ENCODE measurements at places on chromosomes 13 and 19.

- no peak for DNase-seq
These were observed 922 bp downstream of the EBPL start for GRCh38 chr13:49690133-49690994.

DNA sequence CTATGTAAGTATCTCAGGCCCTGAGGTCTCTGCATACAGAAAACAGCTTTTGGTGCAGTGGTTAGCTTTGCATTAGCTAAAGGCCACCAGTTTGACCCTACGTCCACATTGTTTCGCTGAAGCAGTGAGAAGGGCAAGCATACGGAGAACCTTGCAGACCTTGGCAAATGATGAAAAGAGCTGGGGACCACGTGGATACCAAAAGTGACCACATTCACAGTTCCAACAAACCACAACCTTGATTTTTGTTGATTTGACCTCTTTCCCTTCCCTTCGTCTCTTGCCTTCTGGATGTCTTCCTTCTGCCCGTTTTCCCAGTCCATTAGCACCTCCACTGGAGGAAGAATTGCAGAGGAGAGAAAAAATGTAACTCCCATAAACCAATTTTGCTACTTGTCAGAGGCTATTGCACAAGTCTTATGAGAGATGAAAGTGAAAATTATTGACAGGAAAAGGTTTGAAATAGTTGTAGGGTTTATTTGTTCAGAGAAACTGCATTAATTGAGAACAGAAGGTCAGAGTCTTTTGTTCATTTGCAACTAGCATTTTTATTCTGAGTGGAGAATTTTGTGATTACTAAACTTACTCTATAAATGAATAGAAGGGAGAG lies 293.9 kb upstream of the HTR2A start:
- DNase-seq, result no peak

DNA sequence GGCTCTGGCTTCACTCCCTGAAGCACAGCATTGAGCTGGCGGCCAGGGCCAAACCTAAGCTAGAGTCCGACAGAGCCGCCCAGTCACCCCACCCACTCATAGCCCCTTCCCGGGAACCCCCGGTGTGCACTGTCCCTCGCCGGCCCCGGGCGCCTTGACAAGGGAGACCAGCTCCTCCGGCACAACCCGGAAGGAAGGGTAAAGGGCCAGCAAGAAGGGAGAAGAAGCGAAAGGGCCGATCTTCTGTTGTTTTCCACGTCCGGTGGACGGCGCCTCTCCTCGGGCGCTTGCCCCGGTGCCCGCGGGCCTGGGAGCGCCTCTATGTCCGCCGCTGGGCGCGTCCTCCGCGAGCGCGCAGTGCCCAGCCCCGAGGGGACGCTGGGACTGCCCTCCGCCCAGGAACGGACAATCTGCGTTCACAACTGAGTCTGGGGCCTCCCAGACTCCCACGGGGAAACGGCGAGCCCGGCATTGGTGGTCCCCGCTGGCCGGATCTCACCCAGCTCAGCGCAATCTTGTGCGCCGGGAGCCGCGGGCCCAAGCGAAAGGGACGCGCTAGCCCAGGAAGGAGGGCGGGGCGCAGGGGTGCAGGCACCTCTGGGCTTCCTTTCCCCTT lies 172.5 kb upstream of the MIR17HG start:
- DNase-seq, result no peak

DNA sequence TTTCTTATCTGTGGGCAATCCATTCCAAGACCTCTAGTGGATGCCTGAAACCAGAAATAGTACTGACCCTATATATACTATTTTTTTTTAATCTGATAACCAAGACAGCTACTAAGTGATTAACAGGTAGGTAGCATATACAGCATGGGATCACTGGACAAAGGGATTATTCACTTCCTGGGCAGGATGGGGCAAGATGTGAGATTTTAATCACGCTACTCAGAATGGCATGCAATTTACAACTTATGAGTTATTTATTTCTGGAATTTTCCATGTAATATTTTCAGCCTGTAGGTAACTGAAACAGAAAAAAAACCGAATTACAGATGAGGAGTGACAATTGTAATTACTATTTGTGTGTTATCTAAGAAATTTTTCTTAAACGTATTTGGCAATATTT lies 41.2 kb downstream of the ZIC2 start:
- DNase-seq, result no peak

GRCh38 chr13:23735329-23735728 lies 153.9 kb downstream of the MIPEP start:
- no peak for DNase-seq

GRCh38 chr13:30916991-30917390 lies 10.9 kb downstream of the MEDAG start:
- DNase-seq, result no peak

DNA sequence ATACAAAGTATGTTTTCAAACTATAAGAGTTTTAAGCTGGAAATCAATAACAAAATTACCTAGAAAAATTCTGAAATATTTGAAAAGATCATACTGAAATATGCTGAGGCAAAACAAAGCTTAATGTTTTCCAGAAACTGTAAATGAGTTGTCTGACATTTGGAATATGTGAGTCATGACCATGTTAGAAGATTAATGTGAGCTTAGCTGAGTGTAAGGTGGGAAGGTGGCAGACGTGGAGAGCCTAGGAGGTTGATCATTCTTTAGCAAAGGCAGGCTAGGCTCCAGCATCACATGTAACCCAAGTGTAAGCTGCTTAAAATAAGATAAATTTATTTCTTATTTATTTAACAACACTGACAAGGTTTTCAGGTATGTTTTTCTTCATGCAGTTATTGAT lies 2086.1 kb upstream of the PCDH20 start:
- no peak for DNase-seq

DNA sequence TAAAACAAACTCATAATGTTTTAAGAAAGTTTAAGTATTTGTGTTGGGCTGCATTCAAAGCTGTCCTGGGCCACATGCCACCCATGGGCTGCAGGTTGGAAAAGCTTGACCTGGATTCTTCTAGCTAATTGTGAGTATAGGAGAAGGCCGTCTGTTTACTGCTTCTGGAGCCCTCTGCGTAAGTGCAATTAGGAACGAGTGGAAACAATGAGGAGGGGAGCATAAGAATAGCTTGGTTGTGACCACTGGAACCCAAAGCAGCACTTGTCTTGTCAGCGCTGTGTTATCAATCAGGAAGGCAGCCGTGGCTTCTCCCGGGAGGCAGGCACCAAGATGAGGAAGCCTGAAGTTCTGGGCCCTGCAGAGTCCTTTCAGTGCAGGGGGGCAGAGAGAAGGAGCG lies 110.4 kb upstream of the MBNL2 start:
- no peak for DNase-seq
